ENCODE measurements at places on chromosomes 2 and 18.

DNA sequence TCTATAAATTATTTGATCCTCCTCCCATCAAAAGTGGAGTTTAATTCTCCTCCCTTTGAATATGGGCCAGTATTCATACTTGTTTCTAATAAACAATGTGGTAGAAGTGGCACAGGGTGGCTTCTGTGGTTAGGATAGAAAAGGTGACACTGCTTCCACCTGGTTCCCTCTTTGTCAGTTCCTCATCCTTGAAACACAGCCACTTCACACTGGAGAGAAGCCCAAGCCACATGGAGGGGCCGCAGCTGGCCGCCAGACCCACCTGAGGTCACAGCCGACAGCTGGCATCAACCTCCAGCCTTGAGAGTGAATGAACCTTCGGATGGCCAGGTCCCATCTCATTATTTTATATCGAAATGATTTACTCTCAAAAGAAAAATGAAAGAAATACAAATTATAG, 27.5 kb upstream of the SLC66A3 start:
- DNase-seq = no peak

DNA sequence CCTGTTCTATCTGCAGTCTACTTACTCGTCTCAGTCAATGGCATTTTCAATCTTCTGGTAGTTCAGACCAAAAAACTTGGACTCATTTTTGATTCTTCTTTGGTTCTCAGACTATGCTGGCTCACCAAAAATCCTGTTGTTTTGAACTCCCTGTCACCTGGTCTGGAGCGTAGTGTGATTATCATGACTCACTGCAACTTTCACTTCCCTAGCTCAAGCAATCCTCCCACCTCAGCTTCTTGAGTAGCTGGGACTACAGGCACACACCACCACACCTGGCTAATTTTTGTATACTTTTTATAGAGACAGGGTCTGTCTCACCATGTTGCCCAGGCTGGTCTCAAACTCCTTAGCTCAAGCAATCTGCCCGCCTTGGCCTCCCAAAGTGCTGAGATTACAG, 163.3 kb upstream of the CDH7 start:
- DNase-seq = no peak

DNA sequence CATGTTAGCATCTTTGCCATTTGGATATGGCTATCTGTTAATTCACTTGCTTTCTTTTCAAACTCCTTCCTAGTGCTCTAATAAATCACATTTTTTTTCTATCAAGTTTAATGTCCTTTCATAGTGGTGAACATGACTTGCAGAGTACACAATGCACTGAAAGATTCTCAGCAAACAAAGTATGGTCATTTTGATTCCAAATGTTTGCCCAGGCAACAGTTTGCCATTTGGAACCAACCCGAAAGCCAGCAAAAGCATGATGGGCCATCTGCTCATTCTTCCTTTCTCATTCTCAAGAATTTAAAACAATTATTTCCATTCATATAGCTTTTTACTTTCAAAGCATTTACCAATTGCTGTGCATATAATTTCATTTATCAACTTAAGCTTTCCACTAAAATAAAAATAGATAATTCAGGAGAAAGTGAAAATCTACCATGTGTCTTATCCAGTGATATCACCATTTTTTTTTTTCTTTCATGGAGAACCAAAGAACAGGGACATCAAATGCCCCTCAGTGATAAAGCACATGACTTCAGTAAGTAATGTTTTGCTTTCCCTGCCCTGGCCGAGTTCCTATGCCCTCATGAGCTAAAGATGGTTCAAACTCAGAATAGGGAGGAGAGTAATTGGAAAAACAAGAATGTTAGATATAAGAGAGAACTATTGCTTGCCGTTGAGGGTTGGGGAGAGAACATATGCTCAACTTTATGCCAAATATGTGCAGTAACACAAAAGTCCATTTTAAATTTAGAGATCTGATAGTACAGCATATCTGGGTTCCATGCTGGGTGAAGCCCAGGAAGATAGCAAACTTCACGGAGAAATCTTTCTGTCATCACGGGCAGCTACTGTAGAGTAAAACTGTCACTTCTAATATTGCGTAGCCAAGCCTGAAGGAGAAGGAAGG, 62.1 kb downstream of the HNMT start:
- no peak for DNase-seq

DNA sequence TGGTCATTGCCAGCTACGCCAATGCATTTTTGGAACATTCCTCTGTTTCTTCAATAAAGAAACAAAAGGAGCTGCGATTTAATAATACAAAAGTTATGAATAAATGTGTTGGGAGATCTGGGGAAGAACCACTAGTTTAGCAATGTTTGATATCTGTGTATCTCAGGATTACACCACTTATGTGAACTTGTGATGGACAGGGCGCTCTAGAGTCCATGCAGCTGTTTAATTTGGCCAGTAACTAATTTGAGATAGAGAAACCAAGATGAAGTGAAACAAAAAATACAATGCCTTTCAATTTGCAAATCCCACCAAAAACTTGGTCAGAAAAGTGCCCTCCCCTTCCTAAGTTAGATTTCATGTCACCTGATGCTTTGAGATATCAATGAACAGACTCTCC, 6.8 kb upstream of the DCDC2C start:
- DNase-seq = no peak

- DNase-seq = no peak
These were observed 14.9 kb downstream of the STAT1 start for GRCh38 chr2:190999058-190999457.

GRCh38 chr2:135212757-135213156, 160.7 kb downstream of the RAB3GAP1 start:
- no peak for DNase-seq

- no peak for DNase-seq
These were observed 215.4 kb upstream of the ITGA4 start for GRCh38 chr2:181241797-181242196.

- DNase-seq = no peak
These were observed 19.3 kb upstream of the COPS8 start for GRCh38 chr2:237066396-237066795.

GRCh38 chr2:149538138-149538833, 49.3 kb downstream of the MMADHC start:
- DNase-seq = no peak

DNA sequence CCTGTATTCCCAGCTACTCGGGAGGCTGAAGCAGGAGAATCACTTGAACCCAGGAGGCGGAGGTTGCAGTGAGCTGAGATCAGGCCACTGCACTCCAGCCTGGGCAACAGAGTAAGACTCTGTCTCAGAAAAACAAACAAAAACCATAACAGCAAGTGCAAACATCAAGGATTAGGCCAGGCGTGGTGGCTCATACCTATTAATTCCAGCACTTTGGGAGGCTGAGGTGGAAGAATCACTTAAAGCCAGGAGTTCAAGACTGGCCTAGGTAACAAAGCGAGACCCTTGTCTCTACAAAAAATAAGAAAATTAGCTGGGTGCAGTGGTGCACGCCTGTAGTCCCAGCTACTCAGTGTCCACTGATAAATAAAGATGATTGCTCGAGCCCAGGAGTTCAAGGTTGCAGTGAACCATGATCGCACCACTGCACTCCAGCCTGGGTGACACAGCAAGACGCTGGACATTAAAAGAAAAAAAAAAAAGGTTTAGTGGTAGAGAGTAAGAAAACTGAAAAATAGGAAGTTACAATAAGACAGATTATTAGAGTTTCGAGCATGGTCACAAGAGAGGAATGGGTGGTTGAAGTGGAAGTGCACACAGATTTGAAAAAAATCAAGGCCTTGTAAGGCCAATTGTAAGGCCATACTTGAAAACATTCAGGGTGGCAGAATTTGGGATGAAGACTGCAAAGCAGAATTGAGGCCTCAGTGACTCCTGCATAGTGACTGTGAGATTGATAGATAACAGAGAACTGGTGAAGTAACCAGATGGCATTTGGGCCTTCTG, 6.4 kb upstream of the KCMF1 start:
- no peak for DNase-seq

GRCh38 chr2:235607546-235608199, 113.8 kb downstream of the AGAP1 start:
- no peak for DNase-seq

- no peak for DNase-seq
These were observed 652.2 kb downstream of the LRRTM4 start for GRCh38 chr2:76870011-76870410.

DNA sequence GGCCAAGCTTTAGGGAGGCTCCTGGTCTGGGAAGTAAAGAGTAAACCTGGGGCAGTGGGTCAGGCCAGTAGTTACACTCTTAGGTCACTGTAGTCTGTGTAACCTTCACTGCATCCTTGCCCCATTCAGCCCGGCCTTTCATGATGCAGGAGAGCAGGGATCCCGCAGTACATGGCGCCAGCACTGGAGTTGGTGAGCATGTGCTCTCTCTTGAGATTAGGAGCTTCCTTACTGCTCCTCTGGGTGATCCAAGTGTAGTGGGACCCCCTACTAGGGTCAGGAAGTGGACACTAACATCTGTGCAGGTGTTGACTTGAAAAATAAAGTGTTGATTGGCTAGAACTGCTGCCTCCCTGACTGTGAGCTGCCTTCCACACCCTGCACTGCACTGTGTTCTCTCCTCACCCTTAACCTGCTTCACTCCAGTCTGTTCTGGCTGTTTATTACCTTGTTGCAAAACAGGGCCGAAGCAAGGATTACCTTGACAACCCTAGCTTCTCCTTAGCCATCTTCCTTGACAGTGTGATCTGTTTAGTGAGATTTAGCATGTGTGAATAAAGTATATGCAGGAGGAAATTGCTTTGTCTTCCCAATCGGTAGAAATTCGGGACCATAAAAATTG, 5.2 kb downstream of the RETREG2 start:
- DNase-seq = no peak

- no peak for DNase-seq
These were observed 269.4 kb downstream of the MYCN start for GRCh38 chr2:16209799-16210198.

GRCh38 chr2:28009732-28010131, 119.2 kb downstream of the BABAM2 start:
- no peak for DNase-seq

GRCh38 chr2:150255528-150255927, 231.9 kb downstream of the RND3 start:
- no peak for DNase-seq

DNA sequence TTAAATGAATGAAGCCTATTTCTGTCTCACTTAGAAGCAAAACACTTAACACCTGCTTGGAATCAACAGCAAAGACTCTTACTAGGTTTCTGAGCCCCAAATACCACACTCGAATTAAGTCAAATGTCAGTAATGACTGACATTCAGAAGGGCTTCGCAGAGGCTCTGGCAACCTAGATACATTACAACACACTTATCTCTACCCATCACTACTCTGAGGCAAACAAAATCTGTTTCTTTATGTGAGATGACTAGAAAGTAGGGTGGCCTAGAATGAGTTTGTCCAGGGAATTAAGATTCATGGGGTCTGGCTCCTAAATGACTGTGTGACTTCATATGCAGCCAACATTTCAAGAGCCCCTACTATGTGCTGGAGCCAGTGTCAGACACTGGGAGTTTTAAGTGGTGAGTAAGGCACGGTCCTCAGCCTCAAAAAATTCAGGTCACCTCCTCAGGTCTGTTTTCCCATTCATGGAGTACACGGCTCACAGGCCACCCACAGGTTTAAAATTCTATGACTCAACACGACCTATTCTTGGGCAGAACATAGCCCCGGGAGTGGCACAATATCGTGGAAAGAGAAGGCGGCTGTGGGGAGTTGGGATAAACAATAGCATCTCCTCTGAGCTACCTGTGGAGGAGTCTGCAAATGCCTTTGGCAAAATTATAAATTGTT, 150.3 kb upstream of the ZFP36L2 start:
- no peak for DNase-seq

Data from activated T-helper 9 cell treated with anti-CD3 and anti-CD28 coated beads, Interleukin-2, amount 50 U/mL, for 16 hours (primary cell).